ENCODE measurements at places on chromosomes 4 and X. TPM values are rescaled to one million over a fixed set of nuclear protein-coding genes. Genes with fewer than 3 reads are reported as not detected.

GRCh38 chrX:10160211-10160610 lies 3.4 kb downstream of the CLCN4 start:
- DNase-seq: no peak

DNA sequence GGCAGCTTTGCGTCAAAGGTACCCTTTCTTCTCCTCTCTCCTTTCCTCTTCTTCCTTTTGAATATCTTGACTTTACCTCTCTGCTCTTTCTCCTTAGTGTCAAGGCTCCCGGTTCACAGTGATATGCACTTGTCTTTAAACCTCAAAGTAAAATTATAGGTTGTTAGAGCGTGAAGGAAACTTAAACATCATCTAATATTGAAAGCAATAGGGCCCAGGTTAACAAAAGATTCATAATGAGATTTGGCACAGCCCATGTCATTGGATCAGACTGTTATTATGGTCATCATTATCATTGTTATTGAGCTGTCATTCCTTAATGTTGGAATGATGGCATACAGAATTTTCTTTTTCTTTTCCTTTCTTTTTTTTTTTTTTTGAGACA lies 32.5 kb downstream of the FTHL17 start:
- no peak for DNase-seq

GRCh38 chr4:36304138-36304681 lies 22.8 kb downstream of the DTHD1 start:
- DNase-seq: no peak

- DNase-seq: no peak
Observed at GRCh38 chr4:185580699-185581098, 45.4 kb upstream of the PDLIM3 start.

GRCh38 chrX:56803850-56804681 lies 75.0 kb downstream of the NBDY start:
- peak; percentile 23 for DNase-seq

GRCh38 chr4:147101678-147102077 lies 156.0 kb upstream of the TTC29 start:
- no peak for DNase-seq

SRPX gene
- total RNA-seq: 8.6 TPM

ERCC6L gene
- total RNA-seq: not detected

TBC1D8B gene
- 0.55 TPM for total RNA-seq

ETNPPL gene
- not detected for total RNA-seq

All from gastrocnemius medialis (tissue), 4 donors.